ENCODE measurements at places on chromosomes 2 and 18. TPM values are rescaled to one million over a fixed set of nuclear protein-coding genes. Genes with fewer than 3 reads are reported as not detected.
A peak's percentile ranks its signal among the peaks of the same experiment; 100 is the strongest.

DNA sequence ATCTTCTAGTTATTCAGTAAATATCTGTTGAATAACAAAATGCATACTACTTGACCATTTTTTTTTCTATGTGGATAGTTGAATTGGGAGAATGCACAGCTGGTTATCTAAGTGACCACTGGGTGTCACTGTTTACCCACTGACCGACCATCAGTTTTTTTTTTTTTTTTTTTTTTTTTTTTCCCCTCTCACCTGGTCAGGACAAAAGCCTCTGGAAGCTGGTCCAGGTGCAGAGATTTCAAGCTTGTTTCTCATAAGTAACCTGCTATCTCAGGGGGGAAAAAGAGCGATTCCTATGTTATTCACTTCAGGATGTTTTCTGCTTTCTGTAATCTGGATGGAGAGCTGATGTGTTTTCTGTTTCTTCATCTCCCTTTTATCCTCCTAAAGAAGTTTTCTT is 256.0 kb downstream of the DCDC2C start:
- peak; percentile 58 for DNase-seq

GRCh38 chr2:166068981-166069380 is 58.8 kb downstream of the SCN1A start:
- no peak for DNase-seq

DNA sequence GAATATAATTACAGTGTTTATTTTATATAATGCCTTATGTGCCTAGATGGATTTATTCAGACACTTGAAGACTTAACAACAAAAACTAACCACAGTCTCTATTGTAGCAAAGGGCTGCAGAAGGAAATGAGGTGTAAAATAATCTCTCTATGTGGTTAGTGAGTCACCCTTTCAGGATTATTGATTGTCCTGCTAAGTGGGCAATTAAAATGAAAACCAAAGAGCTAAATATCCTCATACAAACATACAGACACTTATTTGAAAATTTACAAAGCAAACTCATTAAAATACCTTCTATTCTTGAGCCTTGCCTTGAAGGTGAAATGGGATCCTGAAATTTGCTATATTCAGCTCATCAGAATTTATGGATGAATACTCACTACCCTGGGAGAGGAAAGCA is 27.7 kb upstream of the DCC start:
- DNase-seq = peak; percentile 79

GRCh38 chr18:69957747-69958146 is 10.1 kb upstream of the CD226 start:
- no peak for DNase-seq

DNA sequence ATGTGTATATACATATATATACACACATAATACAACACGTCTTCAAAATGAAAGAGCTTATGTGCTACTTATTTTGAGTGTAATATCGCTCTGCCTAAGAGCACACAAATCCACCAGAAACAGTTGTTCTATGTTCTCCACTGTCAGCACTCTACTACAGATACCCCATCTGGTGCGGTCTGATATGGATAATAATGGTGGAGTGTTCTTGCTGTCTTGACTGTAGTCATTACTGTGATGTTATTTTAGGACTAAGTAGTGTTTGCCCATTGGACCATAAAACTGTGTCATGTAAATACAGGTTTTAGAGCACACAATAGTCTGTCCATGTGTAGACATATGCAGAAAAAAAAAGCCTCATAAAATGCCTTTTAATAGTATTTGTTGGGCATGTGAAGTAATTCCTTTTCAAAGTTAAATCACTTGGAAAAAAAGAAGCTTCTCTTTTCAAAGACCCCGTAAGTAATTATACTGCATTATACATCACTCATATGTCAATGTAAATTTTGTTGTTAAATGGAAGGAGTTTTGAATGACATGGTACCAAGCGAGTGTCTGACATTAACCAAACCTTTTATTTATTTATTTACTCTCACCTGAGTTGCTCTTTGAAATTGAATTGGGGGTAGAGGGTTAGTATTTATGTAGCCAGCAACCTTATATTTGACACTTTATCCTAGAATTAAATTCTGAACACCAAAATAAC is 1249.2 kb upstream of the ZEB2 start:
- no peak for DNase-seq

- DNase-seq = no peak
Observed at GRCh38 chr2:222938327-222938726, 77.5 kb downstream of the ACSL3 start.

DNA sequence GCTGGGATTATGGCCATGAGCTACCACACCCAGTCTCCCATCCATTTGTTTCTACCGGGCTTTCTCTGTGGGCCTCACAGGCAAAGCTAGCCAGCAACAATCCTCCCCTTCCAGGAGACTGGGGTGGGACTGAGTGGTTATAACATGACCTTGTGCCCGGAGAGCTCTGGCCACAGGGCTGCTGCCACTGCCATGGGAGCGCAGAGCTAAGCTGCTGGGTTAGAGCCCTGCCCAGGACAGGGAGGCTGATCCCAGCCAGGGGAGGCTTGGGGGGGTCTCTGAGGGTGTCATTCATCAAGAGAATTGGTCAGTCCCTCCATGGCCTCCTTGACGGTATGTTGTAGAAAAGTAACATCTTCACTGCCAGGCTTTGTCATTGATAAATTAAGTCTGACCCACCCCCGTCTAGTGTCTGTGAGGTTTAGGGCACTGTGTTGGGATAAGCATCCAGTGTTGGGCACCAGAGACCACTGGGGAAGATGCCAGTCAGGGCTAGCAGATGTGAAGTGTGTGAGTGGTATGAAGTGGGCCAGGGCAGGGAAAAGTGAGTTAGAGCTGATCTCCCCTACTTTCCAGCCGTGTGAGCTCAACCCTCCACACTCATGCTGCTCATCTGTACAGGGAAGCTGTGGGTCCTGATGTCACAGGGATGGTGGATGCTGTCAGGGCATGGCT is 368.4 kb upstream of the HS6ST1 start:
- DNase-seq = no peak

DNA sequence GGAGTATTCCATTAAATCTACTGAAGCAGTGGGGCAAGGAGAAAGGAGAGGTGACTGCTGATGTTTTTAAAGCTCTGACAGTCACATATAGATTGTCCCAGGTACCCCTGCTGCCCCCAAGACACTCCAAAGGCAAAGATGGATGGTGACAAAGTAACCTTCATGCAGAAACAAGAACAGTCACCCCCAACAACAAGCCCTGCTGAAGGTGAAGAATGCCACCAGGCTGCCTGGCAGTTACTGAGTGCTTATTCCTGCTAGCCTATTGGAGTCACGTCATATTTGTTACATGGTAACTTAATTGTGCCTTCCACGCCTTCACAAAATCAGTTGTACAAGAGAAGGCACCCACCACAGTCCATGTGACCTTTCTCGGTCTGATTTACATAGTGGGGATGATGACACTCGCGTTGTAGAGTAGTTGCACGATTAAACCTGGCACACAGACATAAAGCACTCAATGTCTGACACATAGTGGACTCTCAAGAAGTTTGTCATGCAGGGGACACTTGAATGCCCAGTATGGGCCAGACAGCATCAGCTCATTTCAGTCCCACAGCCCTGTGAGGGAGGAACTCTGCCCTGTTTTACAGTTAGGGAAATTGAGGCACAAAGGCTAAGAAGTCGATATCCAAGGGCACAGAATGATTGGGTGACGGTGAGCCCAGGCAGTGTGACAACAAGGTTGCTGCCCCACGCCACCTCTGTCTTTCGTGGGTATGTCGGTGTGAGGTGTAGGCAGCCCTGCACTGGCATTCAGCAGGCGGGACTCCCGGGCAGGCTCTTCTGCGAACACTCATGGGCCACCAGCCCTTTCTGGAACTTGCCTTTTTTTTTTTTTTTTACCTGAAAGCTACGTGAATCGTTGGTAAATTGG is 62.7 kb downstream of the ZCCHC2 start:
- DNase-seq = no peak

- no peak for DNase-seq
Observed at GRCh38 chr18:6294148-6294784, 120.4 kb downstream of the L3MBTL4 start.

- peak; percentile 71 for DNase-seq
Observed at GRCh38 chr2:85504778-85505261, 34.1 kb upstream of the MAT2A start.

- peak; percentile 91 for DNase-seq
Observed at GRCh38 chr2:165691615-165692014, 102.4 kb downstream of the GALNT3 start.

DNA sequence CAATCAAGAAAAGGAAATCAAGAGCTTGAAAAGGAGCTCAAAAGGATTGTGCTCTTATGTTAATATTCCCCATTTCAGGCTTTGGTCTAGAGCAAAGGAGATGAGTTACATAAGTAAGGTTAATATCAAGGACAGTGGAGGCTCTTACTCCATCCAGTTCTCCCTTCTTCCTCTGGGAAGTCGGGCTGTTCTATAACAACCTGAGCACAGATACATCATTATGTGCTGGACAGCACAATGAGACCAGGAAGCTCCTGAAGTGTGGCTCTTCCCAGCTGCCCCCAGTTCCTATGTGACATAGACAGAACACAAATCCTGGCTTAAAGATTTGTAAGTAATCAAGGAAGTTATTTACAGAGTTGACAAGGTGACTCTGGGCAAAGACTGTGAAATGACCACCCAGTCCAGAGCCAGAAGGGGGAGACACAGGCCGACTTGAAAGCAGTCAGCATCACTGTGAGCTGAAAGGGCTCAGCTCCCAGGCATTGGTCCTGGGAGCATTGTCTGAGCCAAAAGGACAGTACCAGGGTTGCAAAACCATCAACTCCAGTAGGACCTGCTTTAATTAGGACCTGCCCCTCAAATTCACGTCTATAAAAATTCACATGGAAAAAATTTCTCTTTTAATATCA is 917.6 kb upstream of the ACVR2A start:
- DNase-seq = peak; percentile 73

- no peak for DNase-seq
Observed at GRCh38 chr2:60413814-60414168, 139.7 kb downstream of the BCL11A start.

DNA sequence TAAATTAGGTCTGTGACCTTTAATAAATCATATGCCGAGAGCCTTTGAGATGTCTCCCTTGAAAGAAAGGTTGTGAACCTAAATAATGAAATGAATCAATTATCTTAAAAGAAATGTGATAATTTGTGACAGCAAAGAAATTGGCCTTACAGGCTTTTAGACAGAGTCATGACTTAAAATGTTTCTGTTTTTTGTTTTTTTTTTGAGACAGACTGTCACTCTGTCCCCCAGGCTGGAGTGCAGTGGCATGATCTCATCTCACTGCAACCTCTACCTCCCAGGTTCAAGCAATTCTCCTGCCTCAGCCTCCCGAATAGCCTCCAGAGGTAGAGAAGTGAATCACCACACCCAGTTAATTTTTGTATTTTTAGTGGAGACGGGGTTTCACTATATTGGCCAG is 898.0 kb downstream of the CNTNAP5 start:
- no peak for DNase-seq

GRCh38 chr2:170932948-170933347 is 3.9 kb downstream of the GORASP2 start:
- no peak for DNase-seq

DNA sequence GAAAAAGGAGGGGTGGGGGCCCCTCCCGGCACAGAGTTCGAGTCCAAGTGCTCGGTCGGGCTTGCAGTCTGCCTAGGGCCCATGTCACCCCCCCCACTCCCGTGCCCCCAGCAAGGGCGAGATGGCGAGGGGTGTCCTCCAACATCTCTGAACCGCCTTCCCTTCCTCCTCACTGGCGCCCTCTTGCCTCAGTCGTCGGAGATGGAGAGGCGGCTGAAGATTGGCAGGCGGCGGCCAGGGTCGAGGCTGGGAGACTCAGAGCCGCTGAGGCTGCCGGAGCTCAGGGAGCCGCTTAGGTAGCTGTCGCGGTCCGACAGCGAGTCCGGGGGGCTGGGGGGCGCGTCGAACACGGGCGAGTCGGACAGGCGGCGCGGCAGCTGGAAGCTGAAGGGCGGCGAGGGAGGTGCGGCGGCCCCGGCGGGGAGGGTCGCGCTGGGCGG is 2.3 kb downstream of the ZFP36L2 start:
- peak; percentile 78 for DNase-seq

- peak; percentile 80 for DNase-seq
Observed at GRCh38 chr2:72892506-72893173, 5.4 kb downstream of the SPR start.

GRCh38 chr2:104344985-104345384 is 508.9 kb upstream of the POU3F3 start:
- DNase-seq = no peak

DNA sequence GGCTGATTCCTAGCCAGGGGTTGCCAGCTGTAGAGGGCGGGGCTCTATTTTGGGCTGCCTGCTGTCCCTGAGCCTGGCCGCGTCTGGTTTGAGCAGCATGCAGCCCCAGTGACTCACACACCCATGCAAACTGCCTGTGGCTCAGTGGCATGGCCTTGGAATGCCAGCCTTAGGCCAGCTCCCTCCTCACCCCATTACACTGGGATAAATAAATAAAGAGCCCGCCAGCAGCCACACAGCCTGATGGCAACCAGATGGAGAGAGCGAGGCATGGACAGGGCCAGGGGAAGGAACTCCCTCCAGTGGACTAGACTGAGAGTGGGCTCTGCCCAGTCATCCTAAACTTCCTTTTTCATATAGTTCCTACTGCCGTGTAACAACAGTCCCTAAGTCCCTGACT is 18.3 kb downstream of the NHEJ1 start:
- no peak for DNase-seq

GRCh38 chr2:55419233-55419678 is 400 bp downstream of the CCDC88A start:
- peak; percentile 71 for DNase-seq

- DNase-seq = no peak
Observed at GRCh38 chr2:62217970-62218369, 22.1 kb downstream of the B3GNT2 start.

GRCh38 chr2:32363597-32363996 is 6.8 kb downstream of the BIRC6 start:
- no peak for DNase-seq

DNA sequence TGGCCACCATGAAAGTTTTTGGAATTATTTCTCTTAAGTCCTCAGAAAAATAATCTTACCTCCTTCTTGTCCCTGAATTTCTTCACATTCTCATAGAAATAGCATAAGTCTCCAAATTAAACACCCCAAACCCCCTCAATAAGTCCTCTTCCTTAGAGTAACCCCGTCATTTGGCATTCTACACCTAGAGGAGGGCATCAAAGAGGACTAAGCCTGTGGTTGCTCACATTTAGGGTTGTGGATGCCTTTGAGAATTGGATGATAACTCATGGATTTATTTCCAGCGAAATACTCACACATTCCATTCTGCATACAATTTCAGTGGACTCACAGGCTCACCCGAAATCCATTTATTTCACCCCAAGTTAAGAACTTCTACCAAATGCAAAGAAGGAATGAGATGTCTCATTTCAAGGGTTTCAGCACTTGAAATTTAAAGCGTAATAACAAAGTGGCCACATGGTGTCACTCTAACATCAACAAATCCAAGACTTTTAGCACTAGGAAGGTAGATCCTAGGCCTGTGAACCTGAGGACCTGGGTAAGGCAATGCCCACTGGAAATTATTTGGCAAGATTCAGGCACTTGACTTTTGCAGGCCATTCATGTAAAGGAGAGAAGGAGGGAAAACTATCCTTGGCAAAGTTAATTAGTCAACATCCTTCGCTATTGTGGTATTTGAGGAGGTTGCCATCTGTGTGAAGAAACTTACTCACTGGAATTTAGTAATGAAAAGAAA is 24.6 kb downstream of the DYTN start:
- peak; percentile 69 for DNase-seq

GRCh38 chr2:17813742-17814473 is 2.4 kb upstream of the MSGN1 start:
- DNase-seq = peak; percentile 77

The PLB1 gene
- 0.39 TPM for total RNA-seq

The IL1A gene
- 6.3 TPM for total RNA-seq

The DCDC2C gene
- 0.81 TPM for total RNA-seq

The KIF1A gene
- total RNA-seq = 330 TPM

The CCDC150 gene
- total RNA-seq = 28.0 TPM

The ITGA6 gene
- total RNA-seq = 7.7 TPM

The VWA3B gene
- not detected for total RNA-seq

The UBE2F gene
- total RNA-seq = 49.0 TPM

The ACTG2 gene
- total RNA-seq = 0.59 TPM

The ADAM23 gene
- 0.44 TPM for total RNA-seq

Data from A673 (cell line).